ENCODE measurements at places on chromosomes 16 and 17.

DNA sequence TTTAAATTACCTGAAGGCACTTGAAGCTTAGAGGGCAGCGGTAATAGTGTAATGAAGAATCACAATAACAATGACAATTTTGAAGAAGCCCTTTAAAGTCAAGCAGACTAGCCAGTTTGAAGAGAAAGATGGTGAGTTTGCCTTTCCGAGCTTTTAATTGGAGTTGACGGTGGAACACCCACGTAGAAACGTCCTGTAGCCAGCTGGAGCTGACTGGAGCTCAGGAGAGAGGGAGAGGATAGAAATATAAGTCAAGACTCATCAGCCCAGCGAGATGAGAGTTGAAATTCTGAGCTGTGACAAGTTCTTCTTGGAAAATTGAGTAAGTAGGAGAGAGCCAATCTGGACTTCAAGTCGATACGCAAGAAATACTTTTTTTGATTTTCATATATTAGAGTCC, 91.7 kb upstream of the CACNG3 start:
- DNase-seq = no peak

- DNase-seq = no peak
Measured at GRCh38 chr16:66886914-66887313, 6.6 kb downstream of the PDP2 start.

DNA sequence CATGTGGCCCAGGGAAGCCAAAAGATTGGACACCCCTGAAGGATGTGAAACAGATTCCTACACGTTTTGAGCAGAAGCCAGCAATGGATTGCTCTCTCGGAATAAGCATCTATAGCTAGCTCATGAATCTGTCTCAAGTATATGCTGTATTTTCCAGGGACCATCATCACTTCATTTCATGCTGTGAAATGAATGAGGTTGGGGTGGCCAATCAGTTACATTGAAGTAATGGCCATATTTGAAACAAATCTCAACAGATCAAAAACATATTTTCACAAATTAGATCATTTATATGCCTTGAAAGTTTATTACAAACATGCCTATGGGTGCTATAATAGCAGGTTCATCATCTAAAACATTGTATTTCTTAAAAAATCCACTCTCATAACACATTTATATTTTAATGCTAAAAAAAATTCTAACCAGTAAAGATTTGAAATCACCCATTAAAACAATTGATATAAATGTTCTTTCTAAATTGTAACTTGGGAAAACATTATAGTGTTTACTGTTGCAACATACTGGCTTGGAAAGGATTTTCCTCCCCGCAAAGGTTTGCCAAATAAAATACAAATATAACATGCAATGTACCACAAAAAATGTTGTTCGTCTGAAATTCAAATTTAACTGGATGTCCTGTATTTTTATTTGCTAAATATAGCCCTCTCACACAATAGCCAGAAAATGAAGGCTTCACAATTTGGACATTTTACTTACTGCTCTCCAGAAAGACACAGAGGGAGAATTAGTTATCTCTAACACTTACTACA, 743.6 kb downstream of the KCNJ2 start:
- DNase-seq = no peak

DNA sequence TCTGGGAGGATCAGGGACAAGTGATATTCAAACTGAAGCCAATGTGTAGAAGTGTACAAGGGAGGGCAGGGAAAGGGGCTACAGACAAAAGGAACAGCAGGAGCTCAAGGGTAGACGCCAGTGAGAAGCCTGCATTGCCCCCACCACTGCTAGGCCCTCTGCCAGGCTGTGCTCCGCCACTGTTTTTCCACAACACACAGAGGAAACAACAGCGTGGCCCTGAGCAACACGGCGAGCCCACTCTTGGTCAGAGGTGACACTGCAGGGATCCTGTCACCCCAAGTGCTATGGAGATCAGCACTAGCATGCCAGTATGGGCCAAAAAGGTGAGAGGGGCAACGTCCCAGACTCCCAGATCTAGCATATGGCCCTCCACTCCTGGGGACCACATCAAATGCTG, 23.4 kb downstream of the MYO18A start:
- DNase-seq = no peak

DNA sequence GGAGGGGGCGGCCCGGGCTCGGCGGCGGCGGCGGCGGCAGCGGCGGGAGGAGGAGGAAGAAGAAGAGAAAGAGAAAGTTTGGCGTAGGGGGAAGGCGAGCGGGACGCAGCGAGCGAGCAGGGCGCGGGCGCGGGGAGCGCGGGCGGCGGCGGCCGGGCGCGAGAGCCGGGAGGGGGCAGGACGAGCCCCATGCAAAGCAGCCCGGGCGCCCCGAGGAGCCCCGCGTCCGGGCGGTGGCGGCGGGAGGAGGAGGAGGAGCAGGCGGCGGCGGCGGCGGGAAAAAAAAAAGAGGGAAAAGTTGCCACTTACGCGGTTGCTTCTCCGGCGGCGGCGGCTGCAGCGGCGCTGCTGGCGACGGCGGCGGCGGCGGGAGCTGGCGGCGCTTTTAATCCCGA, 10.3 kb upstream of the ZFHX3 start:
- DNase-seq = no peak

- DNase-seq = no peak
Measured at GRCh38 chr17:56594320-56595107, 1.0 kb downstream of the NOG start.

DNA sequence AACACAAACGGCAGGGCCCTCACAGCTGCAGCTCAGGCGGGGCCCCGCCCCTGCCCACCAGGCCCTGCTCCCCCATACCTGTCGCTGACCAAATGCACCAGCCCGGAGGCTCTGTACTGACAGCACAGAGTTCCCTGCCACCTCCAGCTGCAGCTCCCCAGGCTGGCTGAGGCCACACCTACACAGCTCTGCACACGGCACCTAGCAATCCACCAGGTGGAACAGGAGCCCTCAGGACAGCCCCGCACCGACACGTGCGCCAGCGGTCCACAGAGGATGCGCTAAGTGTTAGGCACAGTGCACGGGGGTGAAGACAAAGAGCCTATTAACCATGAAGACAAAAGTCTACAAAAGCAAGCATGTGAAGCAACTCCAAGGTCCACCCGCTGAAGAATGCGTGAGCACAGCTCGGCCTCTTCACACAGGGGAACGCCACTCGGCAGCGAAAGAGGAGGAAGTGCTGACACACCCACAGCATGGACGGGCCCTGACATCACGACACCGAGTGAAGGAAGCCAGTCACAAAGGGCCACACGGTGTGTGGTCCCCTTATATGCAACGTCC, 5.4 kb downstream of the ZCCHC14 start:
- DNase-seq = no peak

- DNase-seq = no peak
Measured at GRCh38 chr17:31249835-31250141, 47.3 kb downstream of the OMG start.

DNA sequence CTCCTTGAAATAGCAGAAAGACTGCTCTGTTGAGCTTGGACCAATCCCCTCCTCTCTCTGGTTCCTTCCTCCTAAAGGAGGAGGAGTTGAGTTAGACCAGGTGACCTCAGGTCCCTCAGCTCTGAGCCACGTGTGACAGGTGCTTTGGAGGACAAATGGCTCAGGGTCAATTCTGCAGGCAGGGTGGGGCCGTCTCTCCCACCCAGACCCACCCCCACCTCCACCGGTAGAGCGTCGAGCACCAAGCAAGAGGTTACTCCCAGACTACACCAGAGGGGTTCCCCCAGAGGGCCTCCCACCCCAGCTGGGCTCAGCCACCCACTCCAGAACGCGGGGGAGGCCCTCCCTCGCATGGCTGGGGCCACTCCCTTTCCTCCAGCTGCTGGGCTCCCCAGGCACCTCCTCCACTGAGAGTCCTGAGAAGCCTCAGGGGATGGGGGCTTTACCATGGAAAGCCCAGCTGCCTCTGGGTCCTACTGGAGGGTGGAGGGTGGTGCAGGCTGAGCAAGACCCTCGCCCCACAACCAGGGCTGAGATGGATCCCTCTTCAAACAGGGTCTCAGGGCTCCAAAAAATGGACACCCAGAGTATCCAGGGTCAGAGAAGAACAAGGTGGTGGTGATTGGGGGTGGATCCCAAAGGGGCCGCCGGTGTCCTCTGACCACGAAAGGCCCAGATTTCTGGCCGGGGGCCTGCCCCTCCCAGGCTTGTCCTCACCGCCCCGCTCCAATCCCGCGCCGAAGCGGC, 7.6 kb downstream of the MYO1C start:
- DNase-seq = peak; percentile 54

- DNase-seq = no peak
Measured at GRCh38 chr16:66378741-66379570, 12.5 kb downstream of the CDH5 start.

DNA sequence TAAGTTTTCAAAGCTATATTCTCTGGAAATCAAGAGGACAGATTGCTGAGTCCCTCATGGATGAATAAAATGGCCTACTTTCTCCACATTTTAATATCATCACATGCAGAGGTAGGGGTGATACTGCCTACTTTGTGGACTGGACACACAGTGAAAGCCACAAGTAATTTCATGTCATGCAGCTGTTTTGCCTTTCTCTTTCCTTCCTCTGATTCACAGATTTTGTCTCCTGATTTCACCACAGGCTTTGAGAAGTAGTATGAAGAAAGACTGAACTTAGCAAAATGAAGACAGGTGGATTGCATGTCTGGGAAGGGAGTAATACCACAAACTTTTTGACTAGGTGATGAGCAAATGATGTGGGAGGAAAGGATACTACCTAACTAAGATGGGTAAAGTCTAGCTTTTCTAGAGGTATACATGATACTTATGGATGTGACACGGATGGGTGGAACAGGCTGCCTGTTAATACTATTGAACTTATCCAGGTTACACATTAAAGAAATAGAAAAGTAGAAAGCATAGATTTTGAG, 478.4 kb upstream of the GOT2 start:
- DNase-seq = no peak

- DNase-seq = no peak
Measured at GRCh38 chr16:70679671-70680494, 6.0 kb downstream of the MTSS2 start.

GRCh38 chr17:46881015-46881414, 29.6 kb downstream of the WNT9B start:
- no peak for DNase-seq

DNA sequence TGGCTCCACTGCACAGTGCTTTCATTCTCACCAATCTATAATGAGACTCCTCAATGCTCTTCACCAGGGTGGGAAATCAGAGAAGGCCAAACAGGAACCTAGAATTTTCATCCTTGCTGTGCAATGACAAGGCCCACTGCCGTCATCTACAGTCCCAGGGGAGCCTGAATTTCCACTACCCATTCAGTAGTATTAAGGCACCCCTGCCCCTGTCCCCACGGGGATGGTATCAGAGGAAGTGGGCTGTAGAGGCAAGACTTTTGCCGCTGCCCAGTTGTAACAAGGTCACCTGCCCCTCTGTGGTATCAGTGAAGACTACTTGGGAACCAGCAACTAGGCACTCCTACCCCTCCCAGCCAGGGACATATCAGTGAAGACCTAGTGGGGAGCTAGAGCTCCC, 104.5 kb downstream of the C16orf78 start:
- DNase-seq = no peak

- DNase-seq = no peak
Measured at GRCh38 chr17:34826332-34826731, 134.9 kb downstream of the CCT6B start.

GRCh38 chr17:9177212-9177611, 155.9 kb downstream of the NTN1 start:
- no peak for DNase-seq

DNA sequence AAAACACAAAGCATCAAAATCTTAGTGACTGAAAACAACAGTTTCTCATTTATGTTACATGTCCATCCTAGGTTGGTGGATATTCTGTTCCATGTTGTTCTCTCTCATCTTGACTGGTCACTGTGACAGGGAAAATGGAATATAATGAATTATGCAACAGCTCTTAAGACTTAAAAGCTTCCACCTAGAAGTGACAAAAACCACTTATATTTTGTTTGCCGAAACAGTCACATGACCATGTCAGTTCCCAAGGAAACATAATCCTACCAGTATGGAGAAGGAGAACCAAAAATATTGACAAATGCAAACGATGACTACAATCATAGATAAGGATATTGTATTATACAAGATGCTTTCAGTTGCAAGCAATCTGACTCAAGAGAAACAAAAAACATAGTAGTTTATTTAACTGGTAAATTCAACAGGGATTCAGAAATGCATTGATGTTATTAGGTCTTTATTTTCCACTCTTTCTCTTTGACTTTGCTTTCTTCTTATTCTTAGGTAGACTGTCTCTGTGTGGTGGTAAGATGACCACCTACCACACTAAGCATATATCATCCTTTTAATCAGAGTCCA, 103.8 kb downstream of the SSH2 start:
- peak; percentile 27 for DNase-seq

DNA sequence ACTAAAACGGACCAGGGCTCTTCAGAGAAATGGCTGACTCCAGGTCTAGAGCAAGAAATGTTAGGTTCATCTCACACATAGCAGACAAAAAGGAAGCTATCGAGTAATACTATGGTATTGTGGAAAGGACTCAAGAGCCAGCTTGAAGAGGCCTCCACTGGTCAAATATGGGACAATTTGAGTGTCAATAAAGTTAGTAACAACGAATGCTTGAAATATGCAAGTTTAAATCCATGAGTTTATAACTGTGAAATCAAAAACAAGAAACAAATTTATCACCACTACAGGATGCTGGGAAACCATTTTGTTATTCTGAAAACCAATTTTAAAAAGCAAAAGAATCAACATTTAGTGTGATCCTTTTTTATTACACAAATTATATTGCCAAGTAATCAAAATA, 50.4 kb upstream of the ANKFY1 start:
- DNase-seq = no peak

GRCh38 chr16:10616756-10617640, 36.6 kb upstream of the EMP2 start:
- no peak for DNase-seq

DNA sequence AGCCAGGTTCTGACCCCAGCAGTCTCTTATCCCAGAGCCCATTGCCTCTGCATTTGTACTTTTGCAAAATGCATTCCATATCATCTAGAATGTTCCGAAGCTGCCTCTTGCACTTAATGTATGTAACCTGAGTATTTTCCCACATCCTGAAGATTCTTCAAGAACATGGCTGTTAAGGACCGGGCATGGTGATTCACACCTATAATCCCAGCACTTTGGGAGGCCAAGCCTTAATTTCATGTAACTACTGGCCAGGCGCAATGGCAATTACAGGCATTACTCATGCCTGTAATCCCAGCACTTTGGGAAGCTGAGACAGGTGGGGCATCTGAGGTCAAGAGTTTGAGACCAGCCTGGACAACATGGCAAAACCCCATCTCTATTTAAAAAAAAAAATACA, 31.7 kb upstream of the GAN start:
- no peak for DNase-seq

GRCh38 chr17:15351925-15352324, 10.5 kb upstream of the TEKT3 start:
- no peak for DNase-seq

- no peak for DNase-seq
Measured at GRCh38 chr17:81160747-81161453, 4.4 kb upstream of the PVALEF start.

DNA sequence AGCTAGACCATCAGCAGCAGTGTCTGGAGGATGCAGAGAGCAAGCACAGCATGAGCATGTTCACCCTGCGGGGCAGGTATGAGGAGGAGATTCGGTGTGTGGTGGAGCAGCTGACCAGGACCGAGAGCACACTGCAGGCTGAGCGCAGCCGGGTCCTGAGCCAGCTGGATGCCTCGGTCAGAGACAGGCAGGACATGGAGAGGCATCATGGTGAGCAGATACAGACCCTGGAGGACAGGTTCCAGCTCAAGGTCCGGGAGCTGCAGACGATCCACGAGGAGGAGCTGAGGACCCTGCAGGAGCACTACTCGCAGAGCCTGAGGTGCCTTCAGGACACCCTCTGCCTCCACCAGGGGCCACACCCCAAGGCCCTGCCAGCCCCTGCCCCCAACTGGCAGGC, 38.8 kb downstream of the PLD6 start:
- no peak for DNase-seq

- DNase-seq = no peak
Measured at GRCh38 chr16:5075637-5076036, 4.0 kb downstream of the ALG1 start.

All from NCI-H1436 treated with DMSO at 0.1 percent for 48 hours (cell line).